HS-5 (cell line): ENCODE measurements at places on chromosomes 11 and 22.

DNA sequence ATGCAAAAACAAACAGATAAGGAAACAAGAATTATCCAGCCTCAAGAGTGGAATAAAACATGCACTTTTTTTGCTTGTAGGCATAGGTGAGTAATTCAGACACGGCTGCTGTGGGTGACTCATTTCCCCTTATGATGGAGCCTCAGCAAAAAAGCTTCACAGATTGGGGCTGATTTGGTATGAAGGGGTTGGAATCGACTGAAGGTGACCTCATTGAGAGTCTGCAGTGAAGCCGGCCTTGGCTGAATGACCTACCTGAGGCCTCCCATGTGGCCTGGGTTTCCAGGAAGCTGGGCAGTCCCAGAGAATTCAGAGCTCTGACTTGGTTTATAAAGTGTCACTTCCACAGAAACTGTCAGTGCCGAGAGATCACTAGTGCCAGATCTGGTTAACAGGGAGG lies 34.2 kb upstream of the VPREB1 start:
- peak; percentile 56 for DNase-seq

GRCh38 chr11:67033661-67034166 lies 10.8 kb downstream of the SYT12 start:
- peak; percentile 64 for DNase-seq

DNA sequence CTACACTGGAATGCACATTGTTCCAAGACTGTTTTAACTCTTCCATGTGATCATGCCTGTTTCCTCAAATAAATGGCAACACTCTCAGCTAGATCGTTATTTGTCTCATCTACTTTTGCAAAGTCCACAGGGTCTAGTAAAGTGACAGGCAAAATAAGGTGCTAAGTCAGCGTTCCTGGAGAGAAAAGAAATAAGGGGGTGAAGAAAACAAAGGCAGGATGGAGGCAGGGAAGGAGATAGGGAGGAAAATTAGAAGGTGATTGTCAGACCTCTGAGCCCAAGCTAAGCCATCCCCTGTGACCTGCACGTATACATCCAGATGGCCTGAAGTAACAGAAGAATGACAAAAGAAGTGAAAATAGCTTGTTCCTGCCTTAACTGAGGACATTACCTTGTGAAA lies 132.1 kb downstream of the RAB38 start:
- no peak for DNase-seq

DNA sequence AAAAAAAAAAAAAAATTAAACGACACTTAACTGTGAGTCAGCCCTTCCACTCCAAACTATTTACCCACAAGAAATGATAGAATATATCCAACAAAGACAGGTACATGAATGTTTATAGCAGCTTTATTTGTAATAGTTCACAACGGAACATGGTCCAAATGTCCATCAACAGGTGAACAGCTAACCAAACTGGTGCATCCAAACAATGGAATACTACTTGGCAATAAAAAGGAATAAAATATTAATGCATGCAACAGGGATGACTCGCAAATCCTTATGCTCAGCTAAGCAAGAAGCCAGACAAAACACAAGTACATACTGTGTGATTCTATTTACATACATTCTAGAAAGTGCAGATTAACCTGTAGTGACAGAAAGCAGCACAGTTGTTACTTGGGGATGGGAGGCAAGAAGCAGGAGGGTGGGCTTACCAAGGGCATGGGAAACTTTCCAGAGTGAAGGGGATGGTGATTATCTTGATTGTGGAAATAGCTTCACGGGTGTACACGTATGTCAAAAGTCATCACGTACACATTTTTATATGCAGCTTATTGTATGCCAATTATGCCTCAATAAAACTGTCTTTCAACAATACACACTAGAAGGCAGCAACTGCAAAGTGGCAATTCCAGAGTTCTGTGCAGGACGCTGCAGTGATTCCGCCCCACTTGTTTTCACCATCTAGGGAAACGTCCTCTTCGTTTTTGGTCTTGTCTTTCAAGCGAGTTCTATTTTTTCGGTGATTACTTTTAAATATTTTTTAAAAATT lies 6.7 kb upstream of the SF1 start:
- no peak for DNase-seq

DNA sequence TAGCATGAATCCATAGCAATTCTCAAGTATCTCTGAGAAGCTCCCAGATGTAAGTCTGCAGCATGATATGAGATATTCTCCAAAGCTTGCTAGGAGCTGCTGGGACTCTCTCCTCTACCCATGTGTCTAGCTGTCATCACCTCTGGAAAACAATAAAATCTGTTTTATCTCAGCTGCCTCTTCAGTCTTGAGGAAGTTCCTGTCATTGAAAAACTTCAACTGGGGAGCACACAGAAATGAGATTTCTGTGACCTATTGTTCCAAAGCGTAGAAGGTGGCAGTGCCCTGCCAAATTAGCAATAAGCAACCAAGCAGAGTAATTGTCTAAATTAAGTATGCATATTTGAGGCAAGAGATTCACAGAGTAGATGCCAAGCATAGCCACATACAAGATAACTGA lies 1380.6 kb upstream of the RAG2 start:
- no peak for DNase-seq

GRCh38 chr11:6475936-6476335 lies 2.2 kb upstream of the TRIM3 start:
- DNase-seq, result no peak

GRCh38 chr11:120383518-120384155 lies 47.4 kb downstream of the ARHGEF12 start:
- DNase-seq, result no peak

DNA sequence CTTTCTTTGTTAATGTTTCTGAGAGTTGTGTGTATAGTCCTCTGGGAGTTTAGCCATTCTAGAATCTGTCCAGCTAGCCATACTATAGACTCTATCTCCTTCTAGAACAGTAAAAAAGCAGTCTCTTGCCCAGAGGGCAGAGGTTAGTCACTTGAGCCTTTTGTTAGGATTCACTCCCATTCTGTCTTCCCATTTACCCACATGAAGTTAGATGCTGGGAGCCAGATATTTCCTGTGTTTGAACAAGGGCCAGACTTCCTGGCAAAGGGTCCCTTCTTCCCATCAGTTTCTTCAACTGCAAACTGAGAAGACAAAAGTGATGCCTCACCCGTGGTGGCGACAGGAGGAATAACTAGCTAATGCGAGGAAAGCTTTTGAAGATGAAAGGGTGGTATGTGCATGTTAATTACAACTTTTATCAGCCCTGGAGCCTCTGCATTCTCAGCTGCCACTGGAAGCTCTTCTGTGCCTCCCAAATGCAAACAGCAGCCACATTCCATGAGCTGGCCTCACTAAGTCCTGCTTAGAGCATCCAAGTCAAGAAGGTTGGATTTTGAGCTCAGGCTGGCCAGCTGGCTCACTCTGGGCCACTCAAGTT lies 12.8 kb downstream of the CD44 start:
- no peak for DNase-seq

- peak; percentile 74 for DNase-seq
Observed at GRCh38 chr22:31080848-31081649, at the start of gene SMTN. SMTN (plus strand) TSS chr22:31081318; CDS start chr22:31083259, 1,941 bp downstream.

- no peak for DNase-seq
Observed at GRCh38 chr11:128517451-128518230, 69.7 kb downstream of the ETS1 start.

- DNase-seq, result no peak
Observed at GRCh38 chr11:114889594-114890011, 211.3 kb downstream of the NXPE2 start.

GRCh38 chr22:44729391-44730021 lies 22.9 kb upstream of the ARHGAP8 start:
- no peak for DNase-seq

GRCh38 chr11:82682003-82682751 lies 51.5 kb downstream of the FAM181B start:
- DNase-seq, result peak; percentile 65

- DNase-seq, result peak; percentile 76
Observed at GRCh38 chr22:36467946-36468345, 13.5 kb downstream of the TXN2 start.

- DNase-seq, result no peak
Observed at GRCh38 chr11:122647736-122648275, 7.7 kb upstream of the UBASH3B start.

DNA sequence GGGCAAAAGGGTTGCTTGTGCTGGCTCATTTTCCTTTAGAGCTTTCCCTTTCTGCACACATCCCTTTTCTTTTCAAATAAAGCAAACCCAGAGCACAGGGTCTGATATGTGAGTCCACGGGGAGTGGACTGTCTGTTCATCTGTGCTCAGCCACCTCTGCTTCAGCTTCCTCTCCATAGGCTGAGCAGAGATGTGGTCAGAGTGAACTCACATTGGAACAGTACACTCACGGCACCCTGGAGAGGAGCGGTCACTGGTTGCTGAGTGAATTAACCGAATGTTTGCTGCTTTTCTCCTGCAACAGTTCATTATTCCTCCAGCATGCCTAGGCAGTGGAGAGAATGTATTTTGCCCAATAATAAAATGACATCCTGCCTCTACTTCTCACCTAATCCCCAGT lies 36.3 kb upstream of the CABP7 start:
- no peak for DNase-seq

- DNase-seq, result no peak
Observed at GRCh38 chr22:33873666-33874065, 46.6 kb downstream of the LARGE1 start.

GRCh38 chr11:33620423-33621171 lies 80.0 kb downstream of the C11orf91 start:
- DNase-seq, result no peak

DNA sequence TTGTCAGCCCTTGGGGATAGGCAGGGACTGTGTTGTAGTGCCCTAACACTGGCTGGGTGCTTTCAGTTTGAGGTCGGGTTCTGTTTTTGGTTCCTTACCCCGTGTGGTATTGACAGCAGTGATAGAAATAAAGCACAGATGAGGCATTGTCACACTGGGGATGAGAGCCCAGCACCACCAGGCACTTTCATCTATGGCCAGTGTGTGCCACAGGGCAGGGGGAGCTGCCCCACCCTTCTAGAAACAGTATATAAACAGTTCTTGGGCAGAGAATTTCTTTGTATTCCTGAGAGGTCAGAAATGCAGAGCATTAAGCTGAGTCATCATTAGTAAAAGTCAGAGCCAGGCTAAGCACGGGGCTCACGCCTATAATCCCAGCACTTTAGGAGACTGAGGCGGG lies 23.1 kb upstream of the CDC42EP2 start:
- no peak for DNase-seq

- DNase-seq, result no peak
Observed at GRCh38 chr11:9518835-9519410, 54.5 kb upstream of the WEE1 start.

DNA sequence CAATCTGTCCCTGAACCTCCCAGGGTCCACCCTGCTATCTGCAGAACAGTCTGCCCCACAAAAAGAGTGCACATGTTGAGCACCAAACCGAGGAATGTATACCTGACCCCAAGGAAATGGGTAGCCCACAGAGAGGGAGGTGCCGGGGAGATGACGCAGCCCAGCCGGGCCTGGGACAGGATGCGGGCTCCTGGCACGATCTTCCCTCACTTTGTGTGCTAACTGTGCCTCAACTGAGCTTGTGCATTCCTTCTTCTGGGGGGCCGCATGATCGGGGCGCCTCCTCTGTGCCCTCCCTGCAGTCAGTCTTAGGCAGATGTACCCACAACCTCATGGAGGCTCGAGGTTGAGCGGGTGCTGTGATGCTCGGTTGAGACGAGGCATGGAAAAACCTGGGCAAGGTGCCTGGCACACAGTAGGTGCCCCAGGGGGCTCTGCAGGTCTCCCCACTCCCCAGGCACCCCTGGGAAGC lies 2.4 kb downstream of the GAS2L1 start:
- peak; percentile 33 for DNase-seq

DNA sequence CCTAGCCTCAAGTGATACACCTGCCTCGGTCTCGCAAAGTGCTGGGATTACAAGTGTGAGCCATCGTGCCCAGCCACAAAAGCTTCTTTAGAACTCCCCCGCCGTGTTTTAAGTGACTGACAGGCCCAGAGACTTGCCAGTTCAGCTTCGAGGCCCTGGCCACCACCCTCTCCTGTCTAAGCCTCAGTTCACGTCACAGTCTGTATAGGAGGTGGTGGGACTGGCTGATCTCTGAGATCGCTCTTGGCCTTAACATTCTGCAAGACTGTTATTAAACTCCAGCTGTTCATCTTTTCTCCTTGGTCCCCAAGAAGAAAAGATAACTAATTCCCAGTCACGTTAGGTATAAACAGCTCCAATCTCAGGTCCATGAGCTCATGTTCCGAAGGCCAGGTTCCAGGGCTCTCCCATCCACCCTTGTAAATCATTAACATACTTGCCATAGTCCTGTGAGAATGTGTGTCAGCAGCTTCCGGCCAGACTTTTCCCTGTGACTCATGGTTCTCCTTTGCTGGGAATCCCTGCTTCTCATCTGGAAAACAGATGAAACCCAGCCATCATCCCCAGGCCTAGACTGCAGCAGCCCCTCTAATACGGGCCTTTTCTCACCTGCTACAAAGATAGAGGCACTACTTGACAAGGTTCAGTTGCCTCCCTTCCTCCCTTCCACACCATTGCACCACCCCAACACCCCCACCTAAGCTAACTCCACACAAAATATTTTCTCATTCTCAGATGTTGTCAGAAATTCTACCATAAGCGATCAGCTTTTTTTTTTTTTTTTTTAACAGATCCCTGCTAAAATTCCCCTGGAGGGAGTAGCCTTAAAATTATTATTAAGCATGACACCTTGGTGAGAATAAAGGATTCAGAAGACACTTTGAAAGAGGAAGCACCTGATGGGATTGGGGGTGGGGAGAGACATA lies 5.6 kb upstream of the KIAA0930 start:
- peak; percentile 88 for DNase-seq

GRCh38 chr22:22878801-22879674 lies 8.6 kb upstream of the IGLL5 start:
- no peak for DNase-seq

DNA sequence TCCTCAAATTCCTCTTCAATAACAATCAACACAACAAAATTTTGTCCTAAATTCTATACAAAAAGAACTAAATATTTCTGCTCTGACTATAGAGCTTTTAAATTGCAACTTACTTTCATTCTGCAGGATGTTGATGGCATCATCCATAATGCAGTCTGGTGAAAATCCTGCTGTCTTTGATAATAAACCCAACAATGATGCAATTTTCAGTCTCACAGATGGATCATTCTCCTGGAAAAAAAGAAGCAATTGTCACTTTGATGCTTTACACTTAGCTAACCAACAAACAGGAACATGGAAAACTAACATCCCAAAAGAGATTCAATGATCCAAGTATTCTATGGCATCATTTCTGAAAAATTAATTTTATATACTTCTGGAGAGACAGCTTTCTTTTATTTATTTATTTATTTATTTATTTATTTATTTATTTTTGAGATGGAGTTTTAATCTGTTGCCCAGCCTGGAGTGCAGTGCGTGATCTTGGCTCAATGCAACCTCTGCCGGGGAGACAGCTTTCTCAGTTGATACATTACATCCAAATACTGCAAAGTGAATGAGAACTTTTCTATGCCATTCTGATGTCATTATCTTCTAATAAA lies 13.0 kb downstream of the INTS4 start:
- no peak for DNase-seq

DNA sequence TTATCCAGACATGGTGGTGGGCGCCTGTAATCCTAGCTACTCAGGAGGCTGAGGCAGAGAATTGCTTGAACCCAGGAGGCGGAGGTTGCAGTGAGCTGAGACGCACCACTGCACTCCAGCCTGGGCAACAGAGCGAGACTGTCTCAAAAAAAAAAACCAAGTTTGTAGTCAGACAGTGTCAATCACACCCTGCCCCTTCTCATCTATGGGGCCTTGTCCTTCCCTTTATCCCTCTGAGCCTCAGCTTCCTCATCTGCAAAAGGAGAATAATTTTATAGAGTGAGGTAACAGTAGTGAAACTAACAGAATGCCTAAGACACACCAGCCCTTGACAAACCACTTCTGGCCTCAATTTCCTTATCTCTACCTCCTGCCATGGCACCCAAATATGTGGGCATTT lies 10.7 kb downstream of the BCL9L start:
- DNase-seq, result no peak

GRCh38 chr11:73566977-73567755 lies 30.7 kb downstream of the FAM168A start:
- no peak for DNase-seq
